ENCODE measurements at places on chromosomes 4 and X.

GRCh38 chrX:130887376-130887775, 15.6 kb downstream of the ENOX2 start:
- DNase-seq: no peak

GRCh38 chr4:153265306-153266047, 61.2 kb downstream of the TRIM2 start:
- DNase-seq: no peak

- DNase-seq: no peak
These were observed 40.2 kb downstream of the ATP10D start for GRCh38 chr4:47525154-47525819.

DNA sequence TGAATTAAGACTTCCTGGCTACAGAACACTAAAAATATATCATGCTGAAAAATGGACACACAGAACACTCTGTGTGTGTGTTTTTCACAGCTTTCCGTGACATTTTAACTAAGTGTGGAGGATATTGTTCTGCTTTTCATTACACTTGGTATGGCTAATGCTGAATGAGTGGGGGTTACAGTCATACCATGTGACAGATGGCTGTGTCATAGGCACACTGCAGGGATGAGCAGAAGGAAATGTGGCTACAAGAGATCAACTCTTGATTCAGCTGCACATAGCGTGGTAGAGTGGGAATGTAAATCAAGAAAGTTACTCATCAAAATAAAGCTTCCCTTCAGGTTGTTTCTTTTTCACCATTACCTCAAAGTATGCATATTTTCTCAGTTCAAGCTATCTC, 669.8 kb downstream of the IQCM start:
- no peak for DNase-seq

DNA sequence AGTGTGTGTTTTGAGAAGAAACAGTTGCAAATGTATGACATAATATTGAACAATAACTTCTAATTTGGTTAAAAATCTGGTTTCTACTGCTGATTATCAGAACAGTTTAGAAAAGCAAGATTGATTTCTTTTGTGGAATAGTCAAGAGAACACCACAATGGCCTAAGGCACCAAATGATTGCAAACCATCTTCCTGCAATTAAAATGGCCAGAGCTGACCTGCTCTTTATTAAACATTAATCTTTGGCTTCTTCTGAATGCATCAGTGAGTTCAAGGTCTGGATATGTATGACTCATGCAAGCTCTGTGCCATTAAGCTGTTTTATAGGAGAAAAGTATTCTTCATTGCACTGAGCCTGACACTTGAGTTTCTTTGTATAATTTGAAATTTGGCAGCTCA, 107.8 kb upstream of the PDHA2 start:
- no peak for DNase-seq
